ENCODE measurements at places on chromosomes 12 and 14.

- DNase-seq: no peak
These were observed 251.2 kb downstream of the SYT1 start for GRCh38 chr12:79115743-79116142.

DNA sequence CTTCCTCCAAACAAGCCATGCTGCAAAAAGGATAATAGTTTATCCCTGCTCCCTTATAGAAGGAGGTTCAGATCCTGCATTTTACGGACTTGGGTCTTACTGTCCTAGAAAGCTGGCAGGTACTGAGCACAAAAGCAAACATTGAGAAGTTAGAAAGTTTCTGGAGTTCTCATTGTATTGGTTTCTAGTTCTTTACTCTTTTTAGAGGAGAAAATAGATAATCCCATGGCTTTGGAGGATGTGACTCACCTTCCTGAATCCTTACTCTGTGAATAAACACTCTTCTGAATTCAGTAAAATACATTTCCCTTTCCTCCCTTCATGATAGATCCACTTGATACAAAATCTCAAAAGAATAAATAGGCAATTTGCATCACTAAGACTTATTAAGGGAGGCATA is 188.9 kb downstream of the NPAS3 start:
- no peak for DNase-seq

GRCh38 chr12:97650242-97650641 is 187.6 kb downstream of the RMST start:
- DNase-seq: no peak

DNA sequence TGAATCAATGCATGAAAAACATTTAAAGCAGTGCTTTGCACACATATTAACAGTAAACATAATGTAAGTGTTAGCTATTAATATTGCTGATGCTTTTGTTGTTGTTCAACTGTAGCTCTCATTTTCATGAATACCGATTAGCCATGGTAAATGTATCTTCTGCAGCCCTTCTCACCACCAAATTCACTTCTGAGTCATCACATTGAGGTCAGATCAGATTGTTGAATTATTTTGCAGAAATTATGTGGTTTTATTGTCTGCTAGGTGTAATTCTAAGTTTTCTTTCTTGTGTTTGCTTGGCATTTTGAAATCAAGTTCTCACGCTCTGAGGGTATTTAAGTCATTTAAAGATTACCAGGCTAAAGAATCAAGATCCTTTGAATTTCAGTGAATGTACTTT is 74.6 kb downstream of the AKAP6 start:
- DNase-seq: no peak

- DNase-seq: no peak
These were observed 7.8 kb downstream of the HSP90AA1 start for GRCh38 chr14:102078831-102079699.

DNA sequence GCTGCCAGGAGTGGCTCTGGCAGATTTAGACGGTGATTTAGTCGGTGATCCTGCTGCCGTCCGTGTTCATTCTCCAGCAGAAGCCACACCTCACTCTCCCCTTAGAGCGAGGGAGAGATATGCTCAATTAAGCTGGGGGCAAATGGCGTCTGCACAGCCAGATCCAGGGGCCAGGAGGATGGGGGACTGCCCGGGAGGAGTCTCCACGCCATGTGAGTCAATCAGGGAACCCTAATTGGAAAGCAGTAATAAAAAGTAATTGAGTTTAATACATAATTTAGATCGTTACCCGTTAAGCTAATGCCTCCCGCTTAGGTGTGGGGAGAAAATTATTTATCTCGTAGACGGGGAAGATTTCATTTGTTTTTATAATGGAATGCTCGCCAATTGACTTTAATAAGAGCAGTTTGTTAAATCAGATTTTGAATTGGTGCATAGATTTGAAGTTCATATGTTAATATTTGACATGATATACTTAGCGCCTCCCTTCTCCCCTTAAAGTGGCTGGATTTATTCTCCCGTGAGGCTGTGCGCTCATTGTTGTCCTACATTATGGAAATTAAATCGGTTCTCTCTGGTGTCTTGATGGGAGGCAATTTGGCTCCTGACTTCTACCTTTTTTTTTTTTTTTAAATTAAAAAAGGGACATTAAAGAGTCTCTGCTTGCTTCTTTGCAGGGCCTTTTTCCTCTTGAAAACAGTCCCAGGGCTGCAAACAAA is 104.9 kb upstream of the C14orf180 start:
- DNase-seq: no peak

- DNase-seq: no peak
These were observed 71.6 kb downstream of the BBS10 start for GRCh38 chr12:76276499-76277151.

- no peak for DNase-seq
These were observed 4.7 kb downstream of the SRGAP1 start for GRCh38 chr12:63849106-63849620.

DNA sequence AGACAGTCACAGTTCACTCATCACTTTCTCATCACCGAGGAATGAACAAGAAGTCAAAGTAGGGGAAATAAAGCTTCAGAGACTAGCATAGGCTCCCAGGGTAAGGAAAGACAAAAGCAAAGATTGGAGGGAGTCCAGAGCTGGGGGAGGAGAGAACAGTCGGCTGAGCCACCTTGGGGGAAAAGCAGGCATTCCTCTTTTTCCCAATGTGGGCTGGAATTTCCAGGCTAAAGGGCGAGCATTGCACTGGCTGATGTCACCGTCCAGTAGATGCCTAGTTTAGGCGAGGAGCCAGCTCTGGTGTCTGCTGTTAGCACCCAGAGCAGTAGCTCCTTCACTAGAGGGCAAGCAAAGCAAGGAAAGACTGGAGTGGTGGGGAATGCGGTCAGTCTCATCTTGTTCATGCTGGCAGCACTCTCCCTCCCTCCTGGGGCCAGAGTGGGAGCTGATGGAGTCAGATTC is 8.5 kb upstream of the KRT75 start:
- no peak for DNase-seq

DNA sequence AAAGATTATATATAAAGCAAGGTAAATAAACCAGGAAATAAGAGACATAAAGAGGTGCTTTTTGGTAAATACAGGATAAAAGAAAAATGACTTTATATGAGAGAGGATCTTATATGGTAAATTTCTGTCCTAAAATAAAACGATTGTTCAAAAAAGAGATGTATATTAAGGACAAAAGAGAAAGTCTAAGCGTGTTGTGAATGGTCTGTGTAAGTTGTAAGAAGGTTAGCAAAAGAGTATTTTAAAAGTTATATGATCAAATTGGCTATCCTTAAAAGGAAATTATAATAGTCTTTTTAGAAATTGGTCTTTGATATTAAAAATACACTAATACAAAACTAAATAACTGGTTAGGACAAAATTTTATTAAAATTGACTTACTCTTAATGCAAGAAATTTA is 14.1 kb upstream of the ACSM4 start:
- DNase-seq: no peak

GRCh38 chr12:111578276-111578970 is 20.7 kb downstream of the ATXN2 start:
- DNase-seq: no peak

- no peak for DNase-seq
These were observed 16.5 kb upstream of the FZD10 start for GRCh38 chr12:130145731-130146130.

DNA sequence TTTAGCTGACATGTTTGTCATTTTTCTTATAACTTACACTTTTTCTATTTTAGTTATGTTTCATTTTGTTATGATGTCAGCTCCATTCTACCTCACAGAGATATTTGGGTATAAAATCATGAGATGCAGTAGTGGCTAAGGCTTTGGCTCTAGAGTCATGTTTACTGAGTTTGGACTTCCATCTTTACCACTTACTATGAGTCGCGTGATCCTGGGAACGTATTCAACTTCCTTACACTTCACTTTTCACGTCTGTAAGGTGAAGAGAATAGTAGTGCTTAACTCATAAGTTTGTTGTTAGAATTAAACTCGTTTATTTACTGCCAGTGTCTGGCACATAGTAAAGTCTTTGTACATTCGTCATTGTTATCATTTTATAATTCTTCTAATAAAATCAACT is 126.3 kb downstream of the ERC1 start:
- no peak for DNase-seq

- no peak for DNase-seq
These were observed 18.2 kb downstream of the IFNG-AS1 start for GRCh38 chr12:68007466-68007865.

DNA sequence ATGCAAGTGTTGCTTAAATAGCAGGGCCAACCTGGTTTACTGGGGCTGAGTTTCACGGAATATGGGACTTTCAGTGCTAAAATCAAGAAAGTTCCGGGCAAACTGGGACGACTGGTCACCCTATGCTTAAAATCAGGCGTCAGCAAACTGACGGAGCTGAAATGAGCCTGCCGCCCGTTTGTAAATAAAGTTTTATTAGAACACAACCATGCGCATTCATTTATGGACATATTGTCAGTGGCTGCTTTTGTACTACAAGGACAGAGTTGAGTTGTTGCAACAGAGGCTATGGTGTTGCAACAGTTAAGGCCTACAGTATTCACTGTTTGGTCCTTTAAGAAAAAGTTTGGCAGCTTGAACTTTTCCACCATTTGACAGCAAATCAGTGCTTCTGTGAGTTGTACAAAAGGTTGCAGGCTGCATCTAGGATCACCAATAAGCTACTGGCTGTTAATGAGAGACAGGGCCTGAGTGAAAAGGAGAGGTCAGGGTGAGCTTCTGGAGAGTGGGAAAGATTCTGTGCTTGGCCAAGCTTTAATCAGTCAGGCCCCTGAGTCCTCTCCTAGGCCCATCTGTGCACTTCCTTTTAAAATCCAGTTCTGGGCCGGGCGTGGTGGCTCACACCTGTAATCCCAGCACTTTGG is 13.3 kb downstream of the SELPLG start:
- no peak for DNase-seq

- no peak for DNase-seq
These were observed 160.8 kb downstream of the UNC79 start for GRCh38 chr14:93591506-93591905.

GRCh38 chr14:51139121-51139681 is 44.3 kb upstream of the TRIM9 start:
- no peak for DNase-seq

- no peak for DNase-seq
These were observed 125.3 kb upstream of the PRMT8 start for GRCh38 chr12:3365463-3366411.

- no peak for DNase-seq
These were observed 503.2 kb downstream of the MED13L start for GRCh38 chr12:115774148-115774895.

DNA sequence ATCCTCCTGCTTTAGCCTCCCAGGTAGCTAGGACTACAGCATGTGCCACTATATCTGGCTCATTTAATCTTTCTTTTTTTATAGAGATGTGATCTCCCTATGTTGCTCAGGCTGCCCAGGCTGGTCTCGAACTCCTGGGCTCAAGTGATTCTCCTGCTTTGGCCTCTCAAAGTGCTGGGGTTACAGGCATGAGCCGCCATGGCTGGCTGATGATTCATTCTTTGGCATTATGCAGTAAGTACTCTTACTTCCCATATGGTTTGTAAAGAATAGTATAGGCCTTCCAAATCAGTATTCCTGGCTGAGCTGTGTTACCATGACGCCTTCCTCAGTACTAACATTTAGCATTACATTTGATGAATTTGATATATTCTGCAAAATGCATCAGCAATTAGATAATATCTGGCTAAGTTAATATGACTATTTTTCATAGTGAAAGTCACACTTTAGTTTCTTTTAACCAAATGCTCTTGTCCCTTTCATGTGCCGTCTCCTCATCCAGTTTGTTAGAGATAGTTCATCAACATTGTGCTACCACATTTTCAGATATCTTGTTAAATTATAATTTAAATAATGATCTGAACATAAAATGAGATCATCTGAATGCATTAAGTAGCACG is 3.2 kb upstream of the MIA2 start:
- peak; percentile 17 for DNase-seq

GRCh38 chr14:104939666-104940410 is 15.2 kb downstream of the PLD4 start:
- DNase-seq: no peak

DNA sequence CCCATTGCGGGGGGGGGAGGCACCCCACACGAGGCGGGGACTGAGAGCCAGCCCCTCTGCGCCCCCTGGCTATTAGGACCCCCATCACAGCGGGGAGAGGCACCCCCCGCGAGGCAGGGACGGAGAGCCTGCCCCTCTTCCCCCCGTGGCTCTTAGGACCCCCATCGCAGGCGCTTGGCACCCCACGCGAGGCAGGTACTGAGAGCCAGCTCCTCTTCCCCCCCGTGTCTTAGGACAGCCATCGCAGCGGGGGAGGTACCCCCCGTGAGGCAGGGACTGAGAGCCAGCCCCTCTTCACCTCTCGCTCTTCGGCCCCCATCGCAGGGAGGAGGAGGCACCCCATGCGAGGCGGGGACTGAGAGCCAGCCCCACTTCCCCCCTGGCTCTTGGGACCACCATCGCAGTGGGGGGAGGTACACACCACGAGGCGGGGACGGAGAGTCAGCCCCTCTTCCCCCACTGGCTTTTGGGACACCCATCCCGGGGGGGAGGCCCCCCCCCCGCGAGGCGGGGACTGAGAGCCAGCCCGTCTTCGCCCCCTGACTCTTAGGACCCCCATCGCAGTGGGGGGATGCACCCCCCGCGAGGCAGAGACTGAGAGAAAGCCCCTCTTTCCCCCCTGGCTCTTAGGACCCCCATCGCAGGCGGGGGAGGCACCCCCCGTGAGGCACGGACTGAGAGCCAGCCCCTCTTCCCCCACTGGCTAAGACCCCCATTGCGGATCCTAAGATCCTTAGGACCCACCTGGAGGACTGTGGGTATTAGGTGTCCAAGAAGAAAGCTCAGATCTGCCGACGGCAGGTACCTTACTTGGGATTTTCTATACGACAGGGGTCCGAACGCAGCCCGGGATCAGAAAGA is 198.6 kb upstream of the PZP start:
- no peak for DNase-seq

DNA sequence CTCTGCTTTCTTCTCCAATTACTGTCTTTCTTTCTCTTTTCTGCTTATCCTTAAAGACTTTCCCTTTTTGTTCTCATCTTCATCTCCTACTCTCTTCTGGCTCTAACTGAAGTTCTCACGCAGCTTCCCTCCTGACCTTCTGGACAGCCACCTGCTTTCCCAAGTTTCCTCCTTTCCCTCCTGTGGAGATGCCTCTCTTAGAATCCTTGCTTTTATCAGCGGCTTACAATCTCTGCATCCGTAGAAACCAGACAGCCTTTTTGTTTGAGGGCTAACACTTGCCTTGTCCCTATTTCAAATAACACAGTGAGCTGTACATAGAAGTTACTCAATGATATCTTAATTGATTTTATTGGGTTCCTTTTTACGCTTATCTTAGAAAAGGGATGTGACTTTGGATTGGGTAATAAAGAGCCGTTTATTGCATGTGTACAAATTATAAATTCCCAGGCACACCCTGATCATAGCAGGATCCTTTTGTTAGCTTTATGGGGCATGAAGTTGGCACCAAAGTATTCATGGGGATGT is 2.1 kb upstream of the LGALS3 start:
- no peak for DNase-seq

- no peak for DNase-seq
These were observed at the start of gene OR8S1 for GRCh38 chr12:48525332-48525731. Gene OR8S1, plus strand, starts transcription at chr12:48525632. Its CDS starts 0 bp downstream, at chr12:48525632.
